Stimulated activated CD4-positive, alpha-beta T cell treated with anti-CD3 and anti-CD28 coated beads, Interleukin-2, amount 100 ng/mL, for 24 hours (primary cell): ENCODE measurements at places on chromosomes 2 and 18.
A peak's percentile ranks its signal among the peaks of the same experiment; 100 is the strongest.

DNA sequence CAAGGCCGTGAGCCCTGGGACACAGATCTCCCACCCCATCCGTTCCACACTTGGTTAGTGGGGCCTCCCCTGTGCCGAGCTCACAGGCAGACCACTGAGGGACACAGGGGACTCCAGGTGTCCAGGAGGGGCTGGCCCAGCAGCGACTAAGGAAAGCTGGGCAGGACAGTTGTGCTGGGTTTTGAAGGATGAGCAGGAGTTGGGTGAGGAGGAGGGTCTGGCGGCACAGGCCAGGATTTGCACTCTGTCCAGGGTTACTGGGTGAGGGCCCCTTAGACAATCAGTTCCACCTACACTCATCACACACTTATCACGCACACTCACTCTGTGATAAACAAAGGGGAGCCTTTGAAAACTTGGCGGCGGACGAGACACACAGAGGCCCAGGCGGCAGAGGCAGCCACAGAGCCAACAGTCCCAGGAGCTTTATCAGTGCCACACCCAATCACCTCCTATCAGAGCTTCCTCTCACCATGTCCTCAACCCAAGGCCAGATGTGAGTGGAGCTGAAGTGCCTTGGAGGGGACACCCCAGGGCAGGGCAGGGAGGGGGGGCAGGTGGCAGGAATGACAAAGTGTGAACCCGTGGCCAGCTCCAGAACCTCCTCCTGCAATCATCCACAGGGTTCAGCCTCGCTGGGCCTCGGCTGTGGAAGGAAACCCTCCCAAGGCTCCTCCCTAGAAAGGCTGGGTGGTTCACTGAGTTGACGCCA is 26.6 kb downstream of the BIN1 start:
- DNase-seq: peak; percentile 64

GRCh38 chr2:37180006-37180639 is 8.3 kb downstream of the SULT6B1 start:
- DNase-seq: no peak

DNA sequence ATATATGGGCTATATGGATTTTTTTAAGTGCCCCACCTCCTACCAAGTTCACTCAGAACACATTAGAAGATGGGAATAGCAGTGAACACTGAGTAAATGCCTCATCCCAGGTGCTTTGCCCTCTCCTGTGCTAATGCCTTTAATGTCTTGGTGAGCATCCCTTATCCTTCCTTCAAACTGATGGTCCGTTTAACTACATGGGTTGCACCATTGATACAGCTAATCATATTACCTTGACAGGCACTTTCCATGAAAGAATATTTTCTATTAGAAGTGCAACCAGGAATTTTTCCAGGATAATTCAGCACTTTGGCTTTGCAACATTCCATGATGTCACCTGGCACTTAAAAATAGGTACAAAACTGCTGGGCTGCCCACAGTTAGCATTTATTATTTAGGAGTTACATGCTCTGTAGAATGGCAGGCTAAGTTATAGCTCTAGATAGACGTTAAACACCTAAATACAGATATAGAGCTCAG is 74.0 kb downstream of the WDPCP start:
- DNase-seq: no peak

GRCh38 chr2:25926984-25927756 is 48.9 kb upstream of the ASXL2 start:
- no peak for DNase-seq

- DNase-seq: no peak
Observed at GRCh38 chr2:66156171-66156570, 278.8 kb upstream of the MEIS1 start.

DNA sequence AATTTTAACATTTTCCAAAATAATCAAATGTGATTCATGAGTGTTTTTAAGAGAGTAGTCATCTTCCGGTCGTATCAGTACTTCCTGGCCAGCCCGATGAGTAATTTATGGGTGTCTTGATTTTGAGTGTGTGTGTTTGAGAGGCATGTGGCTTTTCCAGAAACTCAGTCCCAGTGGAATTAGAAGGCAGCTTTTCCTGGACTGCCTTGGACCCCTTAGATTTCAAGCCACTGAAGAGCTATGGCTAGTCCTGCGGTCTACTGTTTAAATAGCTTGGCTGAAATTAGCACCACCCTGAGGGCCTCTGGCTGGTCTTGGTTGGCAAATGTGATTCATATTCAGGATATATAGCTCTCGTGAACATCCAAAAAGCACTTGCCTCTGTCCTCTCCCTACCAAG is 59.4 kb downstream of the HK2 start:
- DNase-seq: no peak

DNA sequence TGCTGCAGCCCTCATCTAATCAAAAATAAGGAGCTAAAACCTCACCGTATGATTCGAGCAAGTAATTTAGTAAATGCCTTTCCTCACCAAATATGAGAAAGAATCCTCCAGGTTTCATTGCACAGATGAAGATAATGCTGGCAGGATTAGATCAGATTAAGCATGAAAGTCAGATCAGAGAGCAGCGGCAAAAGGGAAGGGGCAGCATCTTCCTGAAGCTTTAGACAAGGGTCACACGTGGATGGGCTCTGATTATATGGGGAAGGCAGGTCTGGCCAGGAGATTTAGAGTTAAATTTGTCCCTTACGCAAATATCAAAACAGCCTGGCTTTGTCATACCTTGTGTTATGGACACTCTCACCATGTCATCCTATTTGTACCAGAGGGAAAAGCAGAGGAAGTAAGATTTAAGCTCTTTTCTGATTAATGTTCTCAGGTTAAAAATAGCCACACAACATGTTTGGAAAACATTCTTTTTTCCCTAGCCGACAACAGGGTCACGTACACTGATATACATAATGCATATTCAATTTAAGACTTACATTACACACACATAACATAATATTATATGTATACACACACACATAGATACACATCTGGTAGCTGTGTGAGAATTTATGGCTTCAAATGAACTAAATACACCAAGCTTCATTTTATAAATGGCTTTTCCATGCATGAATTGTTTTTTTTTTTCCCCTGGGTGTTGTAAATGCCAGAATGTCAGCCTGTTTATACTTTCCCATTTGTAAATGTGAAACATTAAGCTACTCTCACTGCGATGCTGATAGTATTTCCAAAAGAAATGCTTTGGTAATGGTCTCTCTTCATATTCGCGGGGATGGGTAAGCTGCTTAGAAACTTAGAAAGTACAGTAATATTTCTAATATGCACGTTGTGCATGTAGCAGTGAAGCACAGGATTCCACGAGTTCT is 196.3 kb upstream of the SIX3 start:
- no peak for DNase-seq

DNA sequence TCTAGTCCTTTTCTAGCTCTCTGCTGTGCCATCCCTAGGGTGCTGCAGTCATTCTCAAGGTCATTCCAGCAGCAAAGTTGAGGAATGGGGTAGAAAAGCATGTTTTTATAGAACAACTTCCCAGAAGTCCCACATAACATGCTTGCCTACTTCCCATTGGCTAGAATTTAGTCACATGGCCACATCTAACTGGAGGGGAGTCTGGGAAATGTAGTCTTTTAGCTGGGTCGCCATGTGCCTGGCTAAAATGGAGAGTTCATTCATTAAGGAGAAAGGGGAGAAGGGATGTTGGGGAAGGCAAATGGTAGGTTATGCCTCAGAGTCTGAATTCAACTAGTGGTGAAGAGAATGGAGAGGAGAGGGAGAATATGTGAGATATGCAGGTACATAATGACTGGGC is 85.7 kb downstream of the SLC4A3 start:
- DNase-seq: no peak

GRCh38 chr18:13501891-13502290 is 224.5 kb downstream of the FAM210A start:
- DNase-seq: peak; percentile 38

GRCh38 chr2:220040346-220040745 is 412.9 kb downstream of the SLC4A3 start:
- DNase-seq: no peak

DNA sequence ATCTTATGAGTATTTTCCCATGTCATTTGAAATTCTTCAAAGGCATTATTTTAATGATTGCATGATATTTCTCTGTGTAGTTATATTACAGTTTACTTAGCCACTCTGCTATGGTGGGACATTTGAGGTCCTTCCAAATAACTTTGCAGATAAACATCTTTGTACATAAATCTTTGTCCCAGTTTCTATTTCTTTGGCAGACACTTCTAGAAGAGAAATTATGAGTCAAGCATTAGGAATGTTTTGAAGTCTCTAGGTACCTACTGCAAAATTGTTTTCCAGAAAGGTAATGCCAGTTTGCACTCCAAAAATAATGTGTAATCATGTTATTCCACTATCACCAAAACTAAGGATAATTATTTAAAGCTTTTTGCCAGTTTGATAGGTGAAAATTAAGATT is 149.7 kb downstream of the EN1 start:
- DNase-seq: no peak

DNA sequence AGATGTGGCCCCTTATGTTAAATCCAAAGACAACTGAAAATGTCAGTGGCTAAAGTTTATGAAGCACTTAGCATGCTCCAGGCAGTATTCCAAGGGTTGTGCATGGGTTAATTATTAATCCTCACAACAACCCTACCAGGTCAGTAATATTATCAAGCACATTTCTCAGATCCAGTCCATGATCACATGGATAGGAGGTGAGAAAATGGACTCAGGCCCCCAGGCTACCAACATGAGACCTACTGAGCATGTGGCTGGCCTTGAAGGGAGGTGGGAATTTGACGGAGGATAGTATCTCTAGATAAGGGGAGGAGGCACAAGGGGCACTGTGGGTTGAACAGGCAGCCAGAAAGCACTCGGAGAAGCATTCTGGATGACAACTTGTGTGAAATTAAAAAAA is 412.0 kb downstream of the MEIS1 start:
- DNase-seq: no peak

- DNase-seq: no peak
Observed at GRCh38 chr2:20103530-20103929, 52.1 kb upstream of the LAPTM4A start.

DNA sequence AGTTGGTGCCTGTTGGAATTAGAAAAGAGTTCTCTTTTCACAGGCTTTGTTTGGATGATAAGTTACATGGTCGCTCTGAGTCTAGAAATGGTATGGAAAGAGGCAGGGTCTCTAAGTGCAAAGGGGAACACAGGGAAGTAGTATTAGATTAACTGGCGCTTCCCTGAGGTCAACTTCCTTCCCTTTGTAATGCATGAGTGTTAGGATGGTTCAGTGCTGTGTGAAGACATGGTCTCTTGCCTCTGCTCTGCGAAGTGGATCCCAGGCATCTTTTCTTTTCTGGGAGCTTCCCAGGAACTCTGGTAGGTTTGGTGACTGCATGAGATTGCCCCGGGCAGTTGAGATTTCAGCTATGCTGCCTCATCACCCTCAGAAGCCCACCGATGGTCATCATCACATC is 170.3 kb downstream of the MIB1 start:
- no peak for DNase-seq

DNA sequence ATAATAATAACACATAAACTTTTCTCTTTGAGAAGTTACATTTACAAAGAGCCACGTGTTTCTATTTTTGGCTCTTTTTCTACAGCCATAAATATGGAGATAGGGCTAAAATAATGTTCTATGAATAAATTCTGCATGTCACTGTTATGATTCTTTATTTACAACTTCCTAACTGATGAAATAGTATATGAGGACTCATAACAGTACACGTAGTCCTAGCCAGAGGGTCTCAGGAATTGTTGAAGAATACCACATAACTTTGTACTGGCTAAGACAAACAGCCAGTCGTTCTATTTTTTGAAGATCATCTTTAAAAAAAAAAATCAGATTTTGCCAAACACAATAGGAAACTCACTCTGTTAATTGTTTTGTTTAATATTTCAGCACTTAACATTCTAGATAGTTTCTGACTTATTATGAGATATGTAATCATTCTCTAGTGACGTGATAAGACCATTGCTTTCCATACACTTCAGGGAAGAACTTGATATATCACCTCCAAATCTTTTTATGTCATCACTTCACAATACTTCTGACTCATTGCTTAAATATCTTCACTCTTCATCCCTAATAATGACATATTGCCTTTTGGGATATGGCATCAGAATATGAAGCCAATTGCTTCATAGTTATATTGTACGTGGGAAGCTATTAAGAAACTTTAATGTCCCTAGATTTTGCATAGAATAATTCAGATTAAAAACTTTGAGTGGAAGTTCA is 256.1 kb downstream of the XIRP2 start:
- no peak for DNase-seq

DNA sequence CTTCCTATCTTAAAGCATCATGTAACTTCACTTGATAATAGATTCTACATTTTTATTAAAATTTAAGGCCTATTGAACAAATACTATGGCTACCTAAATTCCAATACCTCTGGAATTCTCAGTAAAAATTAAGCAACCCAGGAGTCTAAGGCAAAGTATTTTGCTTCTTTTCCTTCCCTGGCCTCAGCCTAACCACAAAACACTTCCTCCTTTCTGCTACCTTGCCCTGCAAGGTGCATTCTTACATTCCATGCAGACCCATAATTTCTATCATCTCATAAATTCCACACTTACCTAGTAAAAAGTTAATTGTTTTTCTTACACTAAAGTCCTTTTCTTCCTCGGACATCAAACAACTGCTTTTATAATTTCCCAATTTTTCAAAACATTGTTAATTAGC is 3.7 kb downstream of the MBOAT2 start:
- no peak for DNase-seq

DNA sequence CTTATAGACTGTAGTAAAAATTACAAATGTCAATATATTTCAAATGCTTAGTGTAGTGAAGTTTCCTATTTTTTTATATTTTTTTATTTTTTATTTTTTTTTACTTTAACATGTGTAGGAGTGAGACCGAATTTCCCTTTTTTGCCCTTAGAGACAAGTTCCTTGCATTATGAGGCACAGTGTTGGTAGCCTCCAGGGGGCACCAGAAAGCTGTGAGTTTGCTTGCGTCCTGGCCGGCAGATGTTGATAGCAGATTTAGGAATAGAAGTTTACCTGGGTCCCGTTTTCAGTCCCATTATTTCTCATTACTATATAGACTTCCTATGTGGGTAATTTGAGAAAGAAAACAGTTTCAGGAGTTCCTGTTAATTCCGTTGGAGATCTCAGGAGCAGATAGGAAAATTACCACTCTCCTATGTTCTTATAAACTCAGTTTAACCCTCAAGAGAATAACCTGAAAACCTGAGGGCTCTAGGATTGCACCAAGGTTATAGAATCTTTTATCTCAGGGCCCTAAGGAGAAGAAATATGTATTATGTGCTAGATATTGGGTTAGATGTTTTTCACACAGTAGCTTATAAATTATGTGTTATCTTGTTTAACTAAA is 157.5 kb upstream of the SESTD1 start:
- DNase-seq: peak; percentile 63

GRCh38 chr2:4219571-4219970 is 516.2 kb downstream of the DCDC2C start:
- DNase-seq: no peak

DNA sequence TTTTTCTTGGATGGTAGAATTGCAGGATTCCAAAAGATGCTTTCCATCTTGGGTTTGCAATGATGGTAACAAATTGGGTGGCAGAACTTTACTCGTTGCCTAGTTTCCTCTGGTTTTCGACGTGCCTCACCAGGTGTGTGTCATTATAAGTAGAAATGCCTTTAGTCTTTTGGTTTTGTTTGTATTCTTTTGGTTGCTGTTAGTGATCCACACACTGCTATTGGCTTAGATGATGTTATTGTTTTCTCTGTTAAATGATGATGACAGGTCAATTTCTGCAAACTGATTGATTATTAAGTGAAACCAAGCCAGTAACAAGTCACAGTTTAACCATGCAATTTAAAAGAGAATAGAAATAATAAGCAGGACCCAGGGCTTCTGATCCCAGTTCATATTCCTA is 6.1 kb upstream of the LAMA3 start:
- no peak for DNase-seq
